ENCODE measurements at places on chromosomes 5 and 9.

- no peak for DNase-seq
Observed at GRCh38 chr5:152523964-152524363, 118.9 kb upstream of the NMUR2 start.

GRCh38 chr9:81083854-81084512 is 605.4 kb downstream of the TLE1 start:
- DNase-seq: no peak

DNA sequence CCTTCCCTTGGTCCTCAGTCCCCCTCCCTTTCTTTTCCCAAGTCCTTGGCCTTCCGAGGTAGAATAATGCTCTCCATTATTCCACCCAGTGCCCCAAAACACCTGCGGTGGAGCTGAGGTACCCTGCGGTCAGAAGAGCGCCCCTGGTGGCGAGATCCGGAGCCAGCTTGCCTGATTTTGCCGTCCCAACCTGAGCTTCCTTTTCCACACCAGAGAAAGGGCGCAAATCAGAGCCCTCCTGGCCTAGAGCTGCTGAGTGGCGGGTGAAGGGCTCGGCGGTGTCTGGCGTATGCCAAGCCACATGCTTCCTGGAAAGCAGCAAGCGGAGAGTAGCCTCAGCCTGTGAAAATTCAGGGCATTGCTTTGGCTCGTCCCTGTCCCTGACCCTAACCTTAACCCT is 21.1 kb upstream of the CARTPT start:
- DNase-seq: no peak

- no peak for DNase-seq
Observed at GRCh38 chr5:6518298-6519057, 69.8 kb downstream of the UBE2QL1 start.

DNA sequence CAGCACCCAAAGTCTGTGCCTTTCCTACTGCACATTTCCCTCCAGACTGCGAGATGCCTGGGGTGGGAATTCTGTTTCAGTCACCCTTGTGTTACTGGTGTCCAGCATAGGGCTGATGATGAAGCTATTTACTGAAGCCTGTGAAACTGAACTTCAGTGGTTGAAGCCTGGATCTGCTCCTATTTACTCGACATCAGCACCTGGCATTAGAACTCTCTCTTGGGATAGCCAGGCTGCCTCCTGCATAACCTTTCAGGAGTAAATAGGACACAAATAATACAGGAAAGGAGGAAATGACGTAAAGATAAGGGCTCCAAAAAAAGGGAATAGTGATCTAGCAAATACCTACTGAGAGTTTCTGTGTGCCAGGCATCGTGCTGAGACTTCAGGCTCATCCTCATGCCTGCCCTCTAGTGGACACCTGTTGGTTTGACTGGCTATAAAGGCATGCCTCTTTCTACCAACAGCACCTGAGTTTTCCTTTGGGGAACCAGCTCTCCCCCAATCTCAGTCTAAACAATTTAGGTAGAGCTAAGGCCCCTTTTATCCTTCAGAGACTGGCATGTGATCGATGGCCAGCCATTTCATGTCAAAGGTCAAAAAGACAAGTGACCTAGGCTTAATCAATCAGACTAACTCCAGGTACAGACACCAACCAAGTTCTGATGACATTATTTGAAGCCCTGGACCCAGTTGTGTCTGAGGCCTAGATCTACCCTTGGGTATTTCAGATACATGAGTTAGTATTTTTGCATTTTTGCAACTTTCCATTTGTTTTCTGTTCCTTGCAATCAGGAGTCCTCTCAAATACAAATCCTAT is 192.1 kb upstream of the TRIM32 start:
- DNase-seq: no peak

- peak; percentile 70 for DNase-seq
Observed at GRCh38 chr9:121369595-121370265, at the start of gene STOM. Gene STOM, minus strand, starts transcription at chr9:121370250. Its CDS starts 63 bp downstream, at chr9:121370187.

DNA sequence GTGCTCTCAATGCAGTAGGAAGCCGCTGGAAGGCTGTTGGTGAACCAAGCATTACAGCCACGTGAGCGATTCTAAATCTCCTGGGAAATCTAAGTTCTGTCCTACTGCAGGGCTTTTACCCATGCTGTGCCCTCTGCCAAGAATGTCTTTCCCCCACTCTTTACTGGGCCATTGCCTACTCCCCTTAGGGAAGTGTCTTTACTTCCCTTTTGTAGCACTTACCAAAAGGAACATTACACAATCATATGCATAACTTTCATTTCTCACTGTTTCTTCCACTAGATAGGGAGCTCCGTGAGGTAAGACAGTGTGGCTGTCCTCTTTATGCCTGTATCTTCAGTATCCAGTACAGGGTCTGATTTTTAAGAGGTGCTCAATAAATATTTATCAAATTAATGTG is 241.7 kb upstream of the NR4A3 start:
- no peak for DNase-seq

DNA sequence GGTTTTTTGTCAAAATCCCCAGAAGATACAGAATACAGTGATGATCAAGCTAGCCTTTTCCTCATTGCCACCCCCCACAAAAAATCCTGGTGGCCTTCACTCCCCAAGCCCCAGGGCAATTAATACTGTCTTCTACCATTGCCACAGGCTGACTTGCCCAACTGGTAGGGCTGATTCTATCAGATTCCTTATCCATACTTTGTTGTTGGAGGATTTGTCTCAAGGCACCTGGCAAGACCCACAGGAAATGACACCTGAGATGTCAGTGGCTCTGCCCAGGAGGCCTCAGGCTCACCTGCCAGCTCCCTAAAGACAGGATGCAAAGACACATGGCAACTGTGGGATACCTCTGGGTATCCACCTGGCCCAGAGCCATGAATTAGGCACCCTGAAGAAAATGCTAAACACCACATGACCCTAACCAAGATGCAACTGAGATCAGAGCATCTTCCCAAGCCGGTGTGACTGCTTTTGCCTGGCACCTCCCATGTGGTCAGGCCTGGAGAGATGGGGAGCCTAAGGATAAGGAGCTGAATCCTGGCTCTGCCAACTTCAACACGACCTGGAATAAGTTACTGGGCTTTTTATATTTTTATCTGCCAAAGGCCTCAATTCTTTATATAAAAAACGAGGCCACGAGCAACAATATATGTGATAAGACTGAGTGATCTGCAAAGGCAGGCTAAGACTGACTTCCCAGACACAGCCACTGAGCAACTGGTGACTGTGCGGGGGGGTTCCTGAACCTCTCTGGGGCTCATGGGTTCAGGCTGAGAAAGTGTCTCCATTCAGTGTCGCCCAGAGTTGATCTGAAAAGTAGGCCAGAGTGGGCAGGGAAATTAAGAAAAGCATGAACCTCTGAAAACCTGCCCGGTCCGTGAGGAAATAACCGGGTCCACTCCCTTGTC is 944 bp downstream of the ATOX1 start:
- DNase-seq: no peak

GRCh38 chr9:130305381-130305780 is 39.8 kb downstream of the HMCN2 start:
- DNase-seq: no peak

DNA sequence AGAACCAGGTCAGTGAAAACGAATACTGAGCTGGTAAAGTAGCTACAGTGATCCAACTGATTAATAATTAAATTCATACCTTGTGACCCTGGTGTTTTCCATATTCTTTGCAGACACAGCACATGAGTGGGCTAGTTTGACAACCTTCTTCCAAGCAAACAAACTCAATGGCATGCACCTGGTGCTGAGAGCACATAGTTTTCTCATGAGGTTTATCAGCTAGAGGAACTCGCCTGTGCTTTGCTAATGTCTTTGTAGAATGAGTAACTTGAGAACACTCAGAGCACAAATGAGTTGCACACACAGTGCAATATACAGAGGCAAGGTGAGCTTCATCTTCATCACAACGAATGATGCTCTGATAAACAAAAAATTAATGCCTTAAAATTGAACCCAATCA is 12.6 kb downstream of the TRIM23 start:
- DNase-seq: no peak

DNA sequence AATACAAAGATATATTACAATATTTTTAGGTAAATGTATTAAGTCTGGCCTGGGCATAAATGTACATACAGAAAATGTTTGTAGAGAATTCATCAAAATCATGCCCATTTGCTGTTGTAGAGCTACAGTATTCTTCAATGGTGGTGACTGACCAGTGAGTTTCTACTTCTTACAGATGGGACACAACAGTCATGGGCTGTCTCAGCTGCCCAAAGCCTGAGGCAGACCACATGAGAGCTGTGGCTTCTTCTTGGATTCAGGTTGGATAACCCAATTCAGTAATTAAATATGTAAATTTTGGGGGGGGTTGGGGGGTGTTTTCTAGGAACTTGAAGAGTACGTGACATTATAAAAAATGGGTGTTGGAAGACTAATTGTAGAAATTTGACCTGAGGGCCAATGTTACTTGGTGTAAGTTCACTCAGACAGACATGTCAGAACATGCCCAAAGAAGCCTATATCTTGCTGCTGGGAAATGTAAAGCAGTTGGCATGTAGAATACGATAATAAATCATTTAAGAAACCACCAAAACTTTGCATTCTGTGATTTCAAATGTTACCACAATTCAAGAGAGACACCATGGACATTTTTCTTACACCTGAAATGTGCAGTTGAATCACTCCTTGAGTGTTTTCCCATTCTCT is 17.9 kb downstream of the STARD4 start:
- peak; percentile 24 for DNase-seq

DNA sequence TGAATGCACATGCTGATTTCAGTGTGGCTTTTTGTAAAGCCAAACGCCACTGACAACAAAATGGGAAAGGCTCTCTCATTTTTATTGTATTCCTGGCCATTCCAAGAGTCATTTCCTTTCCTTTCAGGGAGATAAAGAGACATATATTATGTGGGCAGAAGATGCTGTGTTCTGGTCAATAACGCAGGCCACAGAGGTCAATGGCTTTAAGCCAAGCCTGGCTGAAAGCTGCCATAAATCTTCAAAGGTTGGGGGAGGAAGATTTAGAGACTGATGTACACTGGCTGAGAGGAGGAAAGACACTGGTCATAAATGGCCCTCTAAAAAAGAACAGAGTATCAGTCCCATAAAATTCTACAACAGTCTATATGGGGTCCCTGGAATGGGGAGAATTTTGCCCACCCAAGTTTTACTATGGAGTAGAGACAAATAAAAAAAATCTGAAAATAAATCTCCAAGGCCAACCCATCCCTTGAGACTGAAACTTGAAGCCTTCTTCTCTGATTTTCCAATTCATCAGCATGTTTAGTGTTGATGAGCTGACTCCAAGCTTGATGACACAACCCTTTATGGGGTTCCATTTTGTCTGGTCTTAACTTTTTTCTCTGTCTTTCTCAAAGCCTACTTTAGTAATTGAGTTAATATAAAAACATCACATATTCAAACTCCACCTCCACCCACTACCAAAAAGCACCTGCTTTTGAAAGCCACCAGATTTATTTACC is 152.1 kb upstream of the SLC24A2 start:
- DNase-seq: no peak

- DNase-seq: no peak
Observed at GRCh38 chr5:87390075-87390474, 22.7 kb downstream of the CCNH start.

- DNase-seq: no peak
Observed at GRCh38 chr9:35767458-35767857, 13.4 kb upstream of the MSMP start.

DNA sequence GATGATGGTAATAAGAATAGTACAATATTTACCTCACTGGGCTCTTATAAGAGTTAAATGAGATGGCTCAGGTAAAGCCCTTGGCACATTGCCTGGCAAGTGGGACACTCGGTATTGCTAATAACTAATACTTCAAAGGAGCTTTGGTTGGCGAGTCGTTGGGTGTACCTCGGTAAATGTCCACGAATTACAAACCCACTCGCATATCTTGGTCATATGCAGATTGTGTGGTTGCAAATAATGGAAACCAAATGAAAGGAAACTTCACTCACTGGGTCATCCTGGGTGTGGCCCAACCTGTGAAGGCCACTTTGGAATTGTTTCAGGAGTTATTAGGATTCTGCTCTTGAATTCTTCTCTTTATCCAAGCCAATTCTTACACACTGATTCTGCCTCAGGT is 147.5 kb downstream of the NTRK2 start:
- no peak for DNase-seq

All from HFF-Myc (cell line).